ENCODE measurements at places on chromosomes 4 and X. TPM values are rescaled to one million over a fixed set of nuclear protein-coding genes. Genes with fewer than 3 reads are reported as not detected.

DNA sequence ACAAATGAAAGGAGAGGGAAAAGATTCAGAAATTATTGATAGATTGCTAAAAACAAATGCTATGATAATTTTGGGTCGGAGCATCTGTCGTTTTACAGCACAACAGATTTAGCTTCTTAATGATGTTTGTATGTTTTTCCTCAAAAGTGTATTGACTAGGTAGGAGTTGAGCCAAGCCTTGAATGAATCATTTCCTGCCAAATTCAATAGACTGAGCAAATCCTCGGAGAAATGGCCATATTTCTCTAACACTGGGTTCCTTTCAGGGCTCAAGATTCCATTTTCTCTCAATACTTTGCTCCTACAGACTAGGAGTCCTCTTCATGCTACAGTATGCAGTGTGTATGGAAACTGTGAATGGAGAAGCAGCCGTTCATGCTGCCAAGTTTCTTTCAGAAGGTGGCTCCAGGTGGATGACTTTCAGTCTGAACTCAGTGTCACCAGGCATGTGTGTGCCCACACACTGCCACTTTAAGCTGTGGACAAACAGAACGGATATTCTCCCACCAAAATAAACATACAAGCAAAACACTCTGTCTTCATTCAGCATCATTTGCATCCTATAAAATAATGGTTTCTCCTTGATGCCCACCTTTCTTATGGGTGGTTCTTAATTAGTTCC, 146.0 kb downstream of the TBL1X start:
- DNase-seq: peak; percentile 34
- no peaks in the 10 kb centered on the region for H3K4me1 ChIP-seq
- no peaks in the 10 kb centered on the region for H3K27me3 ChIP-seq
- no peak overlapping the region for H3K4me3 ChIP-seq
- no peaks in the 10 kb centered on the region for H3K36me3 ChIP-seq

GRCh38 chr4:19722404-19722803, 529.3 kb upstream of the SLIT2 start:
- no peak overlapping the region for H3K4me3 ChIP-seq
- no peaks in the 10 kb centered on the region for H3K4me1 ChIP-seq
- H3K27me3 ChIP-seq: no peaks in the 10 kb centered on the region
- H3K36me3 ChIP-seq: no peaks in the 10 kb centered on the region

The GNPDA2 gene
- total RNA-seq: 23.1 TPM

The IL21 gene
- total RNA-seq: not detected

All from fibroblast of lung (primary cell).